HFFc6 (cell line): ENCODE measurements at places on chromosomes 12 and 14.
A peak's percentile ranks its signal among the peaks of the same experiment; 100 is the strongest.

GRCh38 chr14:58395812-58396788 is at the start of gene TOMM20L:
TSS of gene TOMM20L (plus strand) at chr14:58395930. CDS start at chr14:58395958, 28 bp downstream.
- no peaks in the 10 kb centered on the region for H3K4me1 ChIP-seq
- peak; percentile 6 for DNase-seq
- peak within 1 kb of the TSS; percentile 67 for H3K27ac ChIP-seq
- peak within 1 kb of the TSS; percentile 70 for H3K4me3 ChIP-seq
- no peaks in the 10 kb centered on the region for H3K36me3 ChIP-seq

DNA sequence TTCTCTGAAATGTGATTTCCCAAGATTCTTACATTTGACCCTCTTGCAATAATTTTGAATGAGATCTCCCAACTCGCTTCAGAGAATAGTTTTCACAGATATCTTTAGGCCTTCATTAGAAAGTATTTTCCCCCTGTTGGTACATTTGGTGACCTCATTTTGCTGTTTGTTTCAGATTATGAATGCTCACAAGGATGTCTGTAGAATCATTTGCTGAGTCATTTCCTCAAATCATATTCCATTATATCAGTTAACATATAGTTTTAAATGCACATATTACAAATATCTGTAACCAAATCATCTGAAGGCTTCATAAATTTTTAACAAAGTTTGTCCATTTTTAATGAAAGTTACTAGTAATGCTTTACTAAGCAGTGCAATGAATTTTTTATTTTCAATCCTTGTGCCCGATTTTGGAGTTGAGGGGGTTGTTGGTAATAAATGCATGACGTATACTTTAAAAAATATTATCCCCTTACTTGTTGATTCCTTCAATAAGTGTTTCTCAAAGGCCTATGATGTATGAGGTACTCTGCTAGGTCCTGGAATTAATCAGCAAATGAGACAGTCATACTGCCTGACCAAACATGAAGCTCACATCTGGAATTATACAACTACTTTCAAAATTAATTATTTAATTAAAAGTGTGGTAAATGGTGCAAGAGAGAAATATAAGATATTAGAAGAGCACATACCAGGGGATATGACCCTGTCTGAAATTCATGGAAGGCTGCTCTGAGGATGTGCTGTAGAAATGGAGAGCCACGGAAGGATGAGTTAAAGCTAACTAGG is 126.9 kb upstream of the RAP1B start:
- H3K27me3 ChIP-seq, result peaks cover 4% of the 10 kb centered on the region
- no peak overlapping the region for H3K4me3 ChIP-seq
- peaks cover 52% of the 10 kb centered on the region for H3K4me1 ChIP-seq
- H3K36me3 ChIP-seq, result peaks cover 5% of the 10 kb centered on the region
- H3K27ac ChIP-seq, result peak overlapping the region; percentile 71

GRCh38 chr14:78863143-78863542 is 693.0 kb downstream of the NRXN3 start:
- H3K4me1 ChIP-seq, result no peaks in the 10 kb centered on the region
- H3K27ac ChIP-seq, result no peak overlapping the region
- no peaks in the 10 kb centered on the region for H3K36me3 ChIP-seq
- no peaks in the 10 kb centered on the region for H3K27me3 ChIP-seq
- DNase-seq, result peak; percentile 0
- H3K4me3 ChIP-seq, result no peak overlapping the region

- H3K27me3 ChIP-seq, result peaks cover 15% of the 10 kb centered on the region
- no peak for DNase-seq
- H3K27ac ChIP-seq, result no peak overlapping the region
- no peaks in the 10 kb centered on the region for H3K36me3 ChIP-seq
- no peak overlapping the region for H3K4me3 ChIP-seq
These were observed 21.2 kb upstream of the FOXJ2 start for GRCh38 chr12:8011331-8011730.

DNA sequence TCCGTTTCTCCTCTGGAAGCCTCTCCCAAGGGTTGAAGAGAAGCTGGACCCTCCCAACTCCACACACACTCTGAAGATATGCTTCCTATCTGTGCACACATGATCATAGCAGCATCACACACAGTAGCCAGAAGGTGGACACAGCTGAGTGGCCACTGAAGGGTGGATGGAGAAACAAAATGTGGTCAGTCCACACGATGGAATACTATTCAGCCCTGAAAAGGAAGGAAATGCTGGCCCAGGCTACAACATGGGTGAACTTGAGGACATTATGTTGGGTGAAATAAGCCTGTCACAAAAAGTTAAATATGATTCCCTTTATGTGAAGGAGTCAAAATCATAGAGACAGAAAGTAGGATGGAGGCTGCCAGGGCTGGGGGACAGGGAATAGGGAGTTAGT is 43.9 kb upstream of the DLK1 start:
- H3K36me3 ChIP-seq, result peaks cover 5% of the 10 kb centered on the region; the same call in 1 of the 2 replicates
- no peak overlapping the region for H3K4me3 ChIP-seq
- H3K27me3 ChIP-seq, result peaks cover 6% of the 10 kb centered on the region
- DNase-seq, result no peak

- no peaks in the 10 kb centered on the region; the same call in 1 of the 2 replicates for H3K27me3 ChIP-seq
- H3K27ac ChIP-seq, result no peak overlapping the region
- no peaks in the 10 kb centered on the region for H3K36me3 ChIP-seq
- peak; percentile 35 for DNase-seq
- no peak overlapping the region for H3K4me3 ChIP-seq
These were observed 212.6 kb downstream of the PTPRO start for GRCh38 chr12:15534874-15535273.

- H3K27me3 ChIP-seq, result no peaks in the 10 kb centered on the region
- H3K4me3 ChIP-seq, result no peak overlapping the region
- no peaks in the 10 kb centered on the region for H3K36me3 ChIP-seq
- H3K27ac ChIP-seq, result no peak overlapping the region
- no peak for DNase-seq
These were observed 164.0 kb downstream of the ALG10B start for GRCh38 chr12:38480594-38480993.

DNA sequence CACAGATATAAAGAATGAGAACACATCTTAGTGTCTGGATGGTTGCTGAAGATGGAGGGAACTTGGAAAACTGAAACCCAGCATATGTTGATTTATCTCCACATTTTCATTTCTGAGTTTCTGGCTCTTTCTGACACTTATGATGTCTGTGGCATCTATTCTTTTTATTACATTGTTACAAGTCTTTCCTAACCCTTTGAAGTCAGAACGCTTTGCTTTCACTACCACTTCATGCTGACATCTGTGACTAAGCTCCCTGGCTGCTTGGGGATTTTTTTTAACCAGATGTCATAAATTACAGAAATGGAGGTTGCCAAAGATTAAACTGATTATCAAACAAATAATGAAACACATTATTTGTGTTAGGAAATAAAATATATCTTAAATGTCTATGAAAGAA is 188.7 kb downstream of the KITLG start:
- DNase-seq, result peak; percentile 82
- no peaks in the 10 kb centered on the region for H3K27me3 ChIP-seq
- H3K4me1 ChIP-seq, result peaks cover 64% of the 10 kb centered on the region
- H3K4me3 ChIP-seq, result peak overlapping the region; percentile 49; the same call in 1 of the 2 replicates

DNA sequence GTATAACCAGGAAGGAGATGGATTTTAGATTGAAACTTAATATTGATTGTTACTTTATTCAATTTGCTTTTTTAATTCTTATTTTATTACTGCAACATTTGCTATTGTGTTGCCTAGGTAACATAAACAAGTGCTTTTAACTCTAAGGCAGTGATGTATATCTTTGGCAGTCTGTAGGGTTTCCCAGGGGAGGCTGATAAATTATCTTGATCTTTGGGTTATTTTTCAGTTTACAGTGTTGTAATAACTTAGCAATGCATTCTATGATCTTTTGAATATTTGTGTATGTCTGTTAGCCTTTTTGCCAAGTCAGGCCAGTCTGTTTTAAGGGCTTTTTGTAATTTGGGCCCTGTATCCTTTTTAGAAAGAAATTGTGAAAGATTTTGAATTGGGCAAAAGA is 7.8 kb upstream of the DTD2 start:
- H3K4me3 ChIP-seq, result no peak overlapping the region
- no peaks in the 10 kb centered on the region for H3K36me3 ChIP-seq
- peak; percentile 22 for DNase-seq
- no peaks in the 10 kb centered on the region; the same call in 1 of the 2 replicates for H3K27me3 ChIP-seq
- no peaks in the 10 kb centered on the region for H3K4me1 ChIP-seq

GRCh38 chr12:131542351-131542750 is 168.5 kb upstream of the SFSWAP start:
- no peaks in the 10 kb centered on the region for H3K27me3 ChIP-seq
- H3K4me3 ChIP-seq, result no peak overlapping the region
- DNase-seq, result no peak
- no peaks in the 10 kb centered on the region for H3K36me3 ChIP-seq

DNA sequence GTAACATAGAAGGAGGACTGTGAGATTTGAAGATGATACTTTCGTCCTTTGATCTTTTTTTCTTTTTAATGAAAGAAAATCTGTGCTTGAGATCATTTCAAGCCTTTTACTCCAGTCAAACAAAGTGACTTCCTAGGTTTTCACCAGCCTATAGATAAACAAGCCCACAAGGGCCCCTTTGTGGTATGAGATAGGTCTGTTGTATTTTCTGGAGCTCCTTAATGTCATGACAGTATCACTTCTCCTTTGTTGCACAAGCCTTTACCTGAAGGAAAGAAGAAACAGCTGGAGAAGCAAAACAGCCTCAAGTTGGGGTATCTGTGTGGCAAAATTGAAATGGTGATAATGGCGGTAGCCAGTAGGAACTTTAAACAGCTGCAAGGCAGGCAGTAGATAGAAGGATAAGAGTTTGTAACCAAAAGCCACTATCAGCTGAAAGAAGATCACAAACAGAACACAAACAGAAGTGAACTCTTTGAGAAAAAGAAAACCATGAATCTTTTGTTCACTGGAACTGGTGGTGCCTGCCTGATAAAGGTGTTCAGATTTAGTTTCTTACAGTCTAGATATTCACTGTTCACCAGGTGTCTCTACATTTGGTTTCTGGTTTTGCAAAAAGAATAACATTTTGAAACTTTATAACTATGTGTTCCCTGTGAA is 96.8 kb downstream of the LGR5 start:
- H3K4me3 ChIP-seq, result no peak overlapping the region
- no peaks in the 10 kb centered on the region for H3K36me3 ChIP-seq
- no peak for DNase-seq
- no peaks in the 10 kb centered on the region for H3K4me1 ChIP-seq
- H3K27ac ChIP-seq, result no peak overlapping the region
- H3K27me3 ChIP-seq, result peaks cover 8% of the 10 kb centered on the region

GRCh38 chr12:91980389-91980821 is 165.2 kb downstream of the BTG1 start:
- peaks cover 23% of the 10 kb centered on the region for H3K4me1 ChIP-seq
- no peaks in the 10 kb centered on the region for H3K36me3 ChIP-seq
- H3K27ac ChIP-seq, result no peak overlapping the region
- no peak overlapping the region for H3K4me3 ChIP-seq
- H3K27me3 ChIP-seq, result no peaks in the 10 kb centered on the region

GRCh38 chr14:24406416-24406815 is 7.6 kb downstream of the NYNRIN start:
- H3K36me3 ChIP-seq, result no peaks in the 10 kb centered on the region
- no peak for DNase-seq
- H3K27ac ChIP-seq, result no peak overlapping the region
- H3K4me3 ChIP-seq, result no peak overlapping the region
- peaks cover 22% of the 10 kb centered on the region for H3K4me1 ChIP-seq
- H3K27me3 ChIP-seq, result peaks cover 12% of the 10 kb centered on the region

DNA sequence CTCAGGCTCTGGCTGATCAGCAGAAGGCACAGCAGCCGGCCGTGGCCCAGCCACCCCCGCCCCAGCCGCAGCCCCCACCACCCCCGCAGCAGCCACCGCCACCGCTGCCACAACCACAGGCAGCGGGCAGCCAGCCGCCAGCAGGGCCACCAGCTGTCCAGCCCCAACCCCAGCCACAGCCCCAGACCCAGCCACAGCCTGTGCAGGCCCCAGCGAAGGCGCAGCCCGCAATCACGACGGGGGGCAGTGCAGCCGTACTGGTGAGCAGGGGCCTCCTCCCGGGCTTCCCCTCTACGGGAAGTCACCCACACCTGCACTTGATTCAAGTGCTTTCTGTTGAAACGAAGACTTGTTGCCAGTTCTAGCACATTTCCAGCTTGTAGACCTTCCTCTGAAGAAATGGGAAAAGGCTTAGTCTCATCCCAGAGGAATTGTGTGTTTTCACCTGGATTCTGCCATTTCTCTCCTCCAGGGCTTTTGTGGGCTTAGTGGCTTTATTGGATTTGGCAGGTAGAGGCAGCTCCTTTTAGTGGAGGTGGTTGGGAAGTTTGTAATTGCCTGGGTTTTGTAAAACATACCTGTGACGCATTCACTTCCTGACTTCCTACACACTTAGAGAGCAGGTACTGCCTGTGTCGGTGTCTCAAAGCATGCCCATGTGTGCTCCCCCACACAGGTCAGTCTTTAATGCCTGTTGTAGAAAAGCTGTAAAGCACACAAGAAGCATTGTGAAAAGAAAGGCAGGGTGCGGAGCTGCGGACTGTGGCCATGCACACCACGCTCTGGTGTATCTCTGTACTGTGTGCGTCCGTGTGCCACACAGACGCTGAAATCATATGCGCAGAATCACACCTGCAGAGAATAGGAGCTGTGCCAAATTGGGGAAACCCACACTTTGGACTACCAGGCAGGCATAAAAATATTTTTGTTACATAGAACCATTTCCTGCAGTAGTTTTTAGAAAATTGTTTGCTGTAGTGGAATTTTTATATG is 90.5 kb downstream of the DDX51 start:
- H3K36me3 ChIP-seq, result peaks cover 33% of the 10 kb centered on the region
- H3K4me3 ChIP-seq, result no peak overlapping the region
- H3K27me3 ChIP-seq, result peaks cover 1% of the 10 kb centered on the region

DNA sequence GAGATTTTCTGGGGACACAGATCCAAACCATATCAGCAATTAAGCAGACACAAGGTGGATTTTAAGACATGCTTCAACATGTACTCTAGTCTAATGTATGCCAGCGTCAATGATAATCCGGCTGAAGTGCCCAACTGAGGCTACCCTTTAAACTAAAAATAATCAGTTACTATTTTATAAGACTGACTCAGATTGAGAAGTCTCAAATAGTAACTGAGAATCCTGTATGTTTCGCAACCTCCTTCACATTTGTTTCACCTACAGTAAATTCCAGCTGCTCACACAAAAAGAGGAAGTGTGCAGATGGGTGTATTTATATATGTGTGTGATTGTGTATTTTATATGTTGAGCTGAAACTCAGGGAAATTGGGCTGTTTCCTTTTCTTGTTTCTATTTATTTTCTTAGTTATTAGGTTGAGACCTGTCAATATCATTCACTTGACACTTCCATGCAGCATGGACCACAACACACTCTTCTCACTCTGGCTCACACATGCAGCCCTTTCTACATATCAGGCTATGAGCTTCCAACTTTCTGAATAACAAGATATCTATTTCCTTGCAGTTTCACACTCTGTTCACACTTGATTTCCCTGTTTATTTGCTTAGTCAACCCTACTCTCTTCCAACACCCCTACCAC is 1224.9 kb upstream of the TMEM132C start:
- H3K36me3 ChIP-seq, result no peaks in the 10 kb centered on the region
- H3K4me3 ChIP-seq, result no peak overlapping the region
- DNase-seq, result no peak

- DNase-seq, result no peak
- peaks cover 8% of the 10 kb centered on the region for H3K27me3 ChIP-seq
- no peak overlapping the region for H3K4me3 ChIP-seq
- no peaks in the 10 kb centered on the region for H3K36me3 ChIP-seq
- no peak overlapping the region for H3K27ac ChIP-seq
These were observed 11.5 kb downstream of the CBLN3 start for GRCh38 chr14:24417832-24418491.
